A549 treated with Mapracorat at 1 μM for 4 hours (cell line): ENCODE measurements at places on chromosomes 12 and 14. TPM values are rescaled to one million over a fixed set of nuclear protein-coding genes. Genes with fewer than 3 reads are reported as not detected.

SDR9C7 gene
- total RNA-seq: 0.15 TPM in 1 of 5 replicates, not detected in the others

CCDC196 gene
- total RNA-seq: not detected in 5 replicates

PLEKHD1 gene
- 0.03 to 0.06 TPM (median 0.06 TPM) in 3 of 5 replicates, not detected in the others for total RNA-seq

OLR1 gene
- total RNA-seq: 0.82 to 1.3 TPM (median 1.2 TPM) in 5 replicates

DLK1 gene
- total RNA-seq: 0.30 to 0.49 TPM (median 0.39 TPM) in 5 replicates

USP15 gene
- total RNA-seq: 29.3 to 37.1 TPM (median 31.3 TPM) in 5 replicates

RND1 gene
- 4.3 to 8.4 TPM (median 5.8 TPM) in 5 replicates for total RNA-seq

OTX2 gene
- total RNA-seq: not detected in 5 replicates

CISTR gene
- total RNA-seq: not detected in 5 replicates

MYF6 gene
- total RNA-seq: not detected in 5 replicates

PMCH gene
- total RNA-seq: not detected in 5 replicates

ALKBH2 gene
- total RNA-seq: 44.6 to 49.9 TPM (median 48.3 TPM) in 5 replicates

LRTM2 gene
- total RNA-seq: 0.05 TPM in 1 of 5 replicates, not detected in the others

KERA gene
- total RNA-seq: not detected in 5 replicates

IRAK3 gene
- total RNA-seq: 0.91 to 1.1 TPM (median 0.95 TPM) in 5 replicates

RTN1 gene
- total RNA-seq: 0.05 TPM in 2 of 5 replicates, not detected in the others

TAS2R14 gene
- total RNA-seq: 0.31 to 0.70 TPM (median 0.40 TPM) in 5 replicates

PLA2G1B gene
- total RNA-seq: not detected in 5 replicates

RPL36AL gene
- total RNA-seq: 399 to 570 TPM (median 426 TPM) in 5 replicates

RHEBL1 gene
- 3.3 to 6.0 TPM (median 4.6 TPM) in 5 replicates for total RNA-seq

C1R gene
- 28.8 to 47.1 TPM (median 29.1 TPM) in 5 replicates for total RNA-seq

MAP1LC3B2 gene
- 0.67 to 1.8 TPM (median 1.1 TPM) in 5 replicates for total RNA-seq

PRR4 gene
- 0.76 to 3.1 TPM (median 2.0 TPM) in 5 replicates for total RNA-seq

CABP1 gene
- total RNA-seq: 0.14 to 0.33 TPM (median 0.22 TPM) in 5 replicates

CCDC175 gene
- total RNA-seq: not detected in 5 replicates

STYK1 gene
- total RNA-seq: 0.07 to 0.30 TPM (median 0.17 TPM) in 5 replicates

C3AR1 gene
- total RNA-seq: not detected in 5 replicates

NDRG2 gene
- 2.2 to 3.9 TPM (median 2.7 TPM) in 5 replicates for total RNA-seq

HOXC4 gene
- total RNA-seq: 2.1 to 3.7 TPM (median 3.3 TPM) in 5 replicates

MYH6 gene
- total RNA-seq: 0.03 to 0.11 TPM (median 0.06 TPM) in 4 of 5 replicates, not detected in the other
